GM20000 (cell line): ENCODE measurements at places on chromosomes 1 and 21.

- no peak for DNase-seq
Measured at GRCh38 chr1:194809665-194810064, 1623.3 kb upstream of the B3GALT2 start.

GRCh38 chr1:165426745-165427144 lies 18.2 kb downstream of the RXRG start:
- DNase-seq, result no peak

GRCh38 chr1:231519166-231519565 lies 9.3 kb upstream of the TSNAX start:
- no peak for DNase-seq

- DNase-seq, result peak; percentile 62
Measured at GRCh38 chr1:48530727-48531351, 58.8 kb upstream of the SPATA6 start.

DNA sequence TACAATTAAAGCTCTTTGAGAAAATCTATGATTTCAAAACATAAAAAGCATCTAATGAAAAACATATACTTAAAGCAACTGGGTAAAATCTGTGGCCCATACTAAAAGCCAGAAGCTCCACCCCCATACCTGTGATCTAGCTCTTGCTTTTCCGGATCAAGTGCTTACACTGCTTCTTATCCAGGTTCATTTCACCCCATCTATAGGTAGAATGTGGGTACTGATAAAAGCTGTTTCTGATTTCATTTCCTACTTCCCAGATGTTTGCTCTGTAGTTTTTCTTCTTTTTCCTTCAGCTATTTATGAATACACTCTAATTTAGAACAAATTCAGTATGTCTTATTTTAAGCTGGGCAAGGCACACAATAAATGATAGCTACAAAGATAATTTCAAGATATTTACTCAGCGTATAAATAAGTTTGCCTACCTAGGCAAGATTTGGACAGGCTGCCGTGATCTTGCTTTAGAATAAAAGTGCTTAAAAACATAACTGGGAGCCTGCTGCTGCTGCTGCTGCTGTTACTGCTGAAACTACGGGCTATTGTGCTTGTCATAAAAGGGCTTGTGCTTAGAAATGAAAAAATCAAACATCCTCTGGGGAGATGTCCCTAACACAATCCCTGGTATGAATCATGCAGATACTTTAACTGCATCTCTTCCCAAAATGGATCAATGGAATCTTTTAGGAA lies 2.1 kb downstream of the SIPA1L2 start:
- peak; percentile 21 for DNase-seq

GRCh38 chr1:235486321-235486720 lies 17.9 kb downstream of the B3GALNT2 start:
- no peak for DNase-seq

GRCh38 chr1:29256394-29256793 lies 20.1 kb downstream of the PTPRU start:
- no peak for DNase-seq

GRCh38 chr1:94011129-94011528 lies 101.9 kb upstream of the GCLM start:
- no peak for DNase-seq

DNA sequence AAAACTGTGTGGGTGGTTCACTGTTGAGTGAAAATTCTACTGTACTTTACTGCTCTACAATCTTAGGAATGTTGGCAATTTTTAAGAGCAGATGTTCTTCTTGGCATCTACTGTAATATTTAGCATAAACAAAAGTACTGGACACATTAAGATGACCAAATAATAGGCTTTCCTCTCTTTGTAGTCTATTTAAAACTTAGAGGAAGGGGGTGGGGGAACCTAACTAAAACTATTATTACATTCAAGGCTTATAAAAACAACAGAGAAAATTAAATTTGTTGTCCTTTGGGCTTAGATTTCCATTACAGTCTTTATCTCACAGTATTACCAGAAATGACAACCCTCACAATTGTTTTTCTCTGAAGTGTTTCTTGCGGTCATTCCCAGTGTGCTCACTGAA lies 181.2 kb downstream of the PLPPR4 start:
- DNase-seq, result no peak

DNA sequence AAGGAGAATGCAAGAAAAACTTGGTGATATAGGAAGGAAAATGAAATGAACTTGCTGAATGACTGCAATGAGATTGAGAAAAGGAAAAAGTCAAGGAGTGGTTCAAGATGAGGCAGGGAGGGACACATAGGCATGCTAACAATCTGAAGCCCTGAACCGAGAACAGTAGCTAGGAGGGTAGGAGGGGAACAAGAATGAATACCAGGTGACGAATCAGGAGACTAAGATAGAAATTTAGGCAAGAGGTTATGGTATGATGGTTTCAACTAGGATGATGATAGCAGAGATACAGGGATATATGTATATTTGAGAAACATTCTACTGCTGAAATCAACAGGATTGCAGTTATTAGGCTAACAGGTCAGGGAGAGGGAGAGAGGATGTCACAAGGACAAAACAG lies 44.1 kb downstream of the SMYD3 start:
- no peak for DNase-seq

DNA sequence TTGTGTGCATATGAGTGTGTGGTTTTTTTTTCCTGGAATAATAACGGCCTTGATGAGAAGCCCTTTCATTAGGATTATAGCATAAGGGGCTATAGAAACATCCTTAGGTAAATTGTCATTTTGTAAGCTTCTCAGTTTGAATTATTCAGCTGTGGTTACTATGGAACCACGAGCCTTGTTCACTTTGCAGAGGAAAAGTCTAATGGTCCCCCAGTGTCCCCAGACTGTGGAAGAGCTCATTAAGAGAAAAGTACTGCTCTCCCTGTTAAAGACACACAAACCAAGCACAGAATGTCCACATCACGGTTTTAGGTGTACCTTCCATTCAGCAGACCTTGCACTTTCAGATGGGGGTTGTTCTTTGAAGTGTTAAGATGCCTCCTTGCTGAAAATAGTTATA lies 199.3 kb upstream of the DEPDC1 start:
- no peak for DNase-seq
